ENCODE measurements at places on chromosomes 2 and 18.

- DNase-seq: no peak
These were observed 66.7 kb downstream of the EMILIN2 start for GRCh38 chr18:2913398-2914005.

GRCh38 chr2:102483086-102483485, 10.1 kb downstream of the SLC9A4 start:
- DNase-seq: no peak

DNA sequence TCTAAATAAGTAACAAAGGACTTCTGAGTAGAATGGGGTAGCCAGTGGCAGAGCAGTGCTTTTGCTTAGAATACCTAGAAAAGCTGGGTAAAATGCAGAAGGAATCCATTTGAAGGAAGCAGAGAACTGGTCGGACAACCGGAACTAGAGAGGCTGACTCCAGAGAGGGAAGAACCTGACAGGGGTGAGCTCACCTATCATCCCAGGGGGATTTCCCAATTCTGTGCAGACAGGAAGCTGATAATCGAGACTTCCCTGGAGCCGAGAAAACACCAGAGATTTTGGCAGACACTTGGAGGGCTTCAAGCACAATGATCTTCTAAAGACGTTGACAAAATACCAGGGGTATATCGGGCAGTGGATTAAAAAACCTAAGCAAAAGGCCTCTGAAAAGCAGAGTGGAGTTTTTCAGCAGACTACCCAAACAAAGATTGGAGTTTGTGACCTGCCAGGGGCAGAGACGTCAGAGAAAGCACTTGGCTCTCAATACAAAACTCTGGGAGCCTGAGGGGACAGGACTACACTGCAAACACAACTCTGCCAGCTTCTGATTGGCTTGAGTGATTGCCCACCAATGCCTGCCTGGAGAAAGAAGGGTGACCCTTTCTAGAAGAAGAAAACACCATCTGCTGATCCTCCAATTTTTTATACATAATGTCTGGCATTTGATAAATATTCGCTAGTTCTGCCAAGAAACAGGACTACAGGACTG, 67.5 kb upstream of the TTN start:
- DNase-seq: no peak

DNA sequence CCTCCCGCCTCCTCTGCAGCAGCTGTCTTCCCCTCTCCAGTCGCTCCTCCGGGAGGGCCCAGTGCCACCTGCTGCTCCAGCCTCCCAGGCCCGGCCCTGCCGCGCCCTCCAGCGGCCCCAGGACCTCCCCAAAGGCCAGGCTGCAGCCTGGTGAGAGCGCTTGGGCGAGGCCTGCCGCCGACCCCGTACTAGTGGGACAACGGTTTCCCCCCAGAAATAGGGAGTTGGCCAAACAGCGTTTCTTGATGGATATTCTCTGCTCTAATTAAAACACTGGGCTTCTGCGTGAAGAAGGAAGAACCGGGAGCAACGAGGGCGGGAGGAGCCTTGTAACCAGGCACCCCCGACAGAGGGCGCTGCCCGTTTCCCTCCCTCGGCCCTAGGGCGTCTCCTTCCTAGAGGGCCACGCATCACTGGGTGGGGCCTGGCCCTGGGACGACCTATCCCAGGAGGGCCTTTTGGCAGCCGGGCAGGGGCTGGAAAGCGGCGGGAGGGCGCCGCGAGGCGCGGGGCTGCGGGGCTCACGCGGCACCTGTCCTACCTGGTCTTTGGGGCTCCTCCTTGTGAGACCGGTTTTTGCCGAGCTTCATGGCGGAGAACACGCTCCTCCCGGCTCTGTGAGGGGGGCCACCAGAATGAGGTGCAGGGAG, 25.4 kb upstream of the OTOF start:
- peak; percentile 46 for DNase-seq

- no peak for DNase-seq
These were observed 3.0 kb upstream of the ST8SIA5 start for GRCh38 chr18:46759890-46760289.

GRCh38 chr2:175468431-175469098, 287.1 kb upstream of the ATP5MC3 start:
- no peak for DNase-seq

GRCh38 chr18:3995476-3996102, 459.5 kb downstream of the DLGAP1 start:
- DNase-seq: no peak

DNA sequence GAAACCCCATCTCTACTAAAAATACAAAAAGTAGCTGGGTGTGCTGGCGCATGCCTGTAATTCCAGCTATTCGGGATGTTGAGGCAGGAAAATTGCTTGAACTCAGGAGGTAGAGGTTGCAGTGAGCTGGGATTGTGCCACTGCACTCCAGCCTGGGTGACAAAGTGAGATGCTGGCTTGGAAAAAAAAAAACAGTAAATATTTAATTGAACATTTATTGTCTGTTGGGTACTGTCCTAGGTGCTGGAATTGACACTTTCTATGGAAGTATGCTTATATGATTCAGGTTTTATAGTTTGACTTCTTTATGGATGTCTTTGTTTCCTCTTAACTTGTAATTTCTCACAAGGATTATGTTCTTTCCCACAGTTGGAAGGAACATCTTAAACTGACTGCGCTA, 633.1 kb upstream of the SETBP1 start:
- DNase-seq: no peak

- DNase-seq: no peak
These were observed 19.6 kb upstream of the LRP1B start for GRCh38 chr2:142150453-142150852.

DNA sequence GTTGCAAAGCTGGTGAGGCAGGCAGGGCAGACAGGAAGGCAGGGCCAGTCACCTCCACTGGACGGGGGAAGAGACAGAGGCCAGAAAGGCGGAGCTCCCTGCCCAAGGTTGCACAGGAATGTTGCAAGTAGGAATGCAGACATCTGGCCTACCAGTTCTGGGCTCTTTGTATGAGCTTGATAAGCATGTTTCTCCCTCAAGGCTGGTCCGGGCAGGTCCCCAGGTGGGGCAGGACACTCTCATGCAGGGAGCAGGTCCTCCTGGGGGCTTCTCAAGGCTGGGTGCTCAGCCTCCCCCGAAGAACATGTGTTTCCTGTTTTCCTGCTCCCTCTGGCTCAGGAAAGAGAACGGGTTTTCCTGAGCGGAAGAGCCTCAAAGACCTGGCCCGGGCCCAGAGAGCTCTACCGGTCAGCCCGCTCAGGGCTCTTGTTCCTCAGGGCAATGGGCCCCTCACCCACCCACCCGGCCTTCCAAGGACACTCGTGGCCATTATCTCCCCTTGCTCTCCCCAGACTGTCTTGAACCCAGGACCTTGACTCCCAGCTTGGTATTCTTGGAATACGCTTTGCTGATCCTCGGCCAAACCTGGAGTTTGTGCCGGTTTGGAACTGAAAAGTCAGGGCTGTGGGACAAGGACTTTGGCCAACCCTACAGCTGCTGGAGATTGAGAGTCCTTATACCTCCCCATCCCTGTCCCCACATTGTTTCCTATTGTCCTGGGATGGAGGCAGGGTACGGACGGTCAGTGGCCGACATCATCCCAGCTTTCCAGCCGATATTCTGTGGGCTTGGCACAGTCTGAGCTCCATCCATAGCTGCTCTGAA, 87.7 kb upstream of the HAAO start:
- no peak for DNase-seq

DNA sequence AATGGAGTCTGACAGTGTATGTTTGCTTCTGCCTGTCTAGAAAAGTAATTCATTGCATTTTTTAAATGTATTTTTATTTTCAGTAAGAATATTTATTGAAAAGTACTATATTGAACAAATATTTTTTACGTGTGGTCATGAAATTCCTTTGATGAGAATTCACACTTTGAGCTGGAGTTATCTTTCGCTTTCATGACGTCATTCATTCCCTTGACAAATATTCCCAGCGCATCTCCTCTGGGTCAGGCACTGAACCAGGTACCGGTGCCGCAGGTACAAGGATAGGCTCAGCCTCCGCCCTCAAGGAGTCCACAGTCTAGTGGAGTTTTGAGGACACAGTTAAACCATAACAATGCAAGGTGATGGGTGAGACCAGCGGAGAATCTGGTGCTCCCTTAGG, 60.2 kb downstream of the GNAL start:
- DNase-seq: no peak
